ENCODE measurements at places on chromosomes 6 and 20.

DNA sequence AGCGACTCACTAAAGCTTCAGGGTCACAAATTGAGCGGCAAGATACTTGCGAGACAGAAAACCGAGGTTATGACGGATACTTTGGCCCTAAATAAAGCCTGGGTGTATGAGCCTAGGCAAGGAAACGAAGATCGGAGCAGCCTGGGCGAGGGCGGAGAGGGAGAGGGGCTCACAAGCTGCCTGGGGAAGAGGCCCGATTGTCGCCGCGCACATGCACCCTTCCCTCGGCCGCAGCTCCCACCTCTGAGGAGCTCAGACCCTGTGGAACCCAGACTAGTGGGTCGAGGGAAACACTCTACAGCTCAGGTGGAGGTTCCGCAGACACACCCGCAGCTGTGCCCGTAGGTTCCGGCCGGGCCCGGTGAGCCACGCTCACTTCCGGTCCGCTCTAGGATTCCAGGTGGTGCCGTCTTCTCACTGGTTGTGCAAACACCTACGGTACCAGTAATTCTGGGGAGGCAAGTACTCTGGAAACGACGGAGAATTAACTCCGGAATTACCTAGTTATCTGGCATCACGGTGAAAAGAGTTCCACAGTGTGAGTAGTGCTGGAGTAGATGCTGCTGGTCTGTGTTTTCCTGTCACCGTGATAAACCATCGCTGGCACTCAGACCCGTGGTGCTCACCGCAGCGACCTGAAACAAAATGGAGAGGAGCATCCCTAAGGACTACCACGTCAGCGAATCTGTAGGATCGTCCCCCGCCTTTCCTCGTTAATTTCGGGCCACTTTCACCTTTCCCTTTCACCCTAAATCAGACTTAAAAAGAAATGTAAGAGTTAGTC is 61.5 kb downstream of the GPX5 start:
- DNase-seq, result peak; percentile 6

DNA sequence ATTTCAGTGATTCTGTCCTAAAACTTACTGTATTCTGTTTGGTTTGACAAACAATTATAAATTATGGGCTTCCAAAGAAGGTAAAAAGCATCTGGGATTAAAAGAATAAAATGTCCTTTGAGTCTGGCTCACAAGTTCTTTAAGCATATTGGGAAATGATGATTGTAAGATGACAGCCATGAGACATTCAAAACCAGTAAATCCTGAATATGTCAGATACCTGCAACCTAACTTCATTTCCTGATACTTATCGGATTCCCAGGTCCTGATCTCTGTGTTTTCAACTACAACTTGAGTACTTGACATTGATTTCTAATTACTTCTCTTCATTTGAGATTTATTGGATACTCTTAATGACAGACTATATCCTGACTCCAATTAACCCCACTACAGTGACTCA is 446.6 kb downstream of the GRIK2 start:
- DNase-seq, result no peak

DNA sequence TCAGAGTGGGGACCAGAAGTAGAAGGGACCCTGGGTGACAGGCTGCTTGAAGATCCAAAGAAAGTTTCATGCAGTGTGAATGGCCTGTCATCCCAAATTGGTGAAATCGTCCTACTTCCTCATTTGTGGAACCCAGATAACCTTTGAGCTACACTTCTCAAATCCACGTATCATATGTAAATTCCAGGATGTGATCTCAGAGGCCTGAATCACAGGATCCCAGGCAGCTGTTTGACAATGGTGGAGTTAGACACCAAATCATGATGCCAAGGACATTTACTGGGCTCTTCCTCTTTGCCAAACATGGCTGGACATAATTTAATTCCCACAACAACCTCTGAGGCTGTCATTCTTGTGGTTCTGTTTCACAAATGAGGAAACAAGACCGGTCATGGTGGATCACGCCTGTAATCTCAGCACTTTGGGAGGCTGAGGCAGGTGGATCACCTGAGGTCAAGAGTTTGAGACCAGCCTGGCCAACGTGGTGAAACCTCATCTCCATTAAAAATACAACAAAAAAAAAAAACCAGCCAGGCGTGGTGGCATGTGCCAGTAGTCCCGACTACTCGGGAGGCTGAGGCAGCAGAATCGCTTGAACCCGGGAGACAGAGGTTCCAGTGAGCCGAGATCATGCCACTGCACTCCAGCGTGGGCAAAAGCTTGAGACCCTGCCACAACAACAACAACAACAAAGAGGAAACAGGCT is 39.9 kb upstream of the TTPAL start:
- no peak for DNase-seq

- DNase-seq, result no peak
Measured at GRCh38 chr6:20866036-20866435, 331.8 kb downstream of the CDKAL1 start.

DNA sequence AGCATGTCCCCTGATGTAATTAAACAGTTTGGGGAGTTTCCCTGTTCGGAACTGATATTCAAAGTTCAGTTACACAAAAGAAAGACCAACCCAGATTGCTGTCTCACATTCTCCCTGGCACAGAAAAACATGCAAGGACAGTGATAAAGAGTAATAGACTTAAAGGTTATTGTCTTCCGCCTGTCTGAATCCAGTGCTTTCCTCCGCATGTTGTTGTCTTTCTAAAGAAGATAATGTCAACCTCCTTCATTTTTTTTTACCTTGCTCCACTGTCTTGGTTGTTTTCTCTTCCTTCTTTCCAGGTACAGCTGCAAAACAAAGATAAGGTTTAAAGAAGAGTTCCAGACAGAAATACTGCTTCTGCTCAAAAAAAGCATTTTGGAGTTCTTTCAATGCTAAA is 284.5 kb downstream of the TRDN start:
- DNase-seq, result no peak

DNA sequence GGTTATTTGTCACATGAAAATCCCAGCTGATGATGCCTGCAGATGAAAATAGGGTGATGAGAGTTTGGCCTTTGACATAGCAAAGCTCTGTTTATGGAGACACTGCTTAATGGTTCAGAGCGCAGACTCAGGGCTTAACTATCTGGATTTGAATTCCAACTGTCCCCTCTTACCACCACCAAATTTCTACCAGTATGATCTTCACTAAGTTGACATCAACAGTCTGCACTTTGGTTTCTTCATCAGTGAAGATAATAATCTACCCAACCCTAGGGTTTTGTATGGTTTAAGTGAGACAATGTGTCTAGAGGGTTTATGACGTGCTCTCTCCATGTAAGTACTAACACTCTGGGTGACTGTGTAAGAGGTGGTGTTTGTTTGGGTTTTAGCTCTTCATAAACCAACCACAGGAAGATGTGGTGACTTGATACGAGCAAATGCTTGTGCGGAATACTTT is 151.4 kb upstream of the TNFAIP3 start:
- DNase-seq, result no peak

- DNase-seq, result no peak
Measured at GRCh38 chr20:45883100-45883469, 2.1 kb downstream of the ZSWIM1 start.
